ENCODE measurements at places on chromosomes 11 and 22. TPM values are rescaled to one million over a fixed set of nuclear protein-coding genes. Genes with fewer than 3 reads are reported as not detected.

- H3K27ac ChIP-seq: no peak overlapping the region
- no peaks in the 10 kb centered on the region for H3K27me3 ChIP-seq
- DNase-seq: no peak
- no peaks in the 10 kb centered on the region for H3K36me3 ChIP-seq
- H3K4me3 ChIP-seq: no peak overlapping the region
- no peaks in the 10 kb centered on the region for H3K4me1 ChIP-seq
Observed at GRCh38 chr11:79185351-79185750, 255.5 kb downstream of the TENM4 start.

GRCh38 chr11:58575377-58576020 is at the start of gene LPXN:
LPXN (minus strand) TSS chr11:58575856; CDS start chr11:58575772, 84 bp downstream.
- H3K27me3 ChIP-seq: no peaks in the 10 kb centered on the region
- H3K4me1 ChIP-seq: peaks cover 17% of the 10 kb centered on the region
- no peak within 1 kb of the TSS for H3K4me3 ChIP-seq
- DNase-seq: no peak
- no peaks in the 10 kb centered on the region for H3K36me3 ChIP-seq

DNA sequence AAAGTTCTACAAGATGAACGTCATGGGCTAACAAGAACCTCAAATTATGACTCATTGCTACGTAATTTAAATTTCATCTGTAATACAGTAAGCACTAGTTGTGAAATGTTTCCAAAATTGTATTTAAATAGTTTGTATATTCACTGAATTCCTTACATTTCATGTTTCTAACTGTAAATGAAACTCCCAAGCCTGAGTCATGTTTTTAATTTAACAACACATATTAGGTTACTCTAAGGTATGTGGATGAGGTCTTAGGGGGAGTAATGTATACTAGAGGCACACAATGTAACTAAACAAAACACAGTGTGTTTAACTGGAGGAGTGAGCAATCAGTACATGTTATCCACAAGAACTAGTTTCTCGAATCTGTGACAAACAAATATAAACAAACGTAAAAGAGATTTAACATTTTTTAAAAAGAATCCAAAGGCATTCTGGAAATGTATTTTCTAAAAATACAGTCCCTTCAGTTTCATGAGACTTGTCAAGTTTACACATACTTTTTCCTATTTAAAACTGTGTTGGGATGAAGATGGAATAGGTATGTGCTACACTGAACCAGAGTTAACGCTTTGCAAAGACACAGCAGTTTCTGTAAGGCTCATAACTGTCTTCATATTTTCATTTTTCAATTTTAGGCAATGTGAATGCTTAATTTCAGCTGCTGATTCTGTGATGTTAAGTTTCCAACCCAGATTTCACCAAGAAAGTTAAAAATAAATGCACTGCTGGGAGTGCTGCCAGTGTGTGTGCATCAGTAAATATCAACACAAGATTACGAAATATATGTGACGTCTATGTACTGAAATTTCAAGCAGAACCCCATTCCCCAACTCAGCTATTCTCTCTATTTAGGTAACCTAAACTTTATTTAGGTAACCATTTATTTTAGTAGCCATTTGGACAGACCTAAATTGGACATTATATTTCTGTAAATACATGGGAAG is 52.6 kb downstream of the PITPNB start:
- H3K4me3 ChIP-seq: no peak overlapping the region
- peak; percentile 74 for DNase-seq
- peaks cover 47% of the 10 kb centered on the region for H3K4me1 ChIP-seq
- no peaks in the 10 kb centered on the region for H3K36me3 ChIP-seq
- no peaks in the 10 kb centered on the region for H3K27me3 ChIP-seq

DNA sequence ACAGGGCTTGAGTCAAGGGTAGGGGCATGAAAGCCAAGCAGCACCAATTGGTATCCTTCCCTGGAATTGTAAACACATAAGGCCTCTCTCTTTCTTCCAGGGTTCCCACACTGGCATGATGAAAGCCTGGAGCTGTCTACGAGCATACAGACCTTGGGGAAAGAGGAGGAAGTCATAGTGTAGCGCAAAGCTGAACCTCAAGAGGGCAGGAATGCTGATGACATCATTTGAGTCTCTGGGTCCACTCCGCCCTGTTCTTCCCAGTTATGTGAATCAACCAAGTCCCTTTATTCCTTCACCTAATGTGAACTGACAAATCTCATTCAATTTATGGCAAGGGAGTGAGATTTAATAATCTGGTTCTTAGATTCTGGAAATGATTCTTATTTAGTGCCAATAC is 266.4 kb upstream of the NCAM1 start:
- H3K4me3 ChIP-seq: no peak overlapping the region
- no peaks in the 10 kb centered on the region for H3K4me1 ChIP-seq
- H3K36me3 ChIP-seq: no peaks in the 10 kb centered on the region

The ARHGAP42 gene
- 12.1 TPM for total RNA-seq

The SHISAL1 gene
- total RNA-seq: 3.9 TPM
